ENCODE measurements at places on chromosomes 6 and 20.

- DNase-seq, result no peak
Observed at GRCh38 chr20:51386586-51386985, 155.9 kb downstream of the NFATC2 start.

GRCh38 chr6:111586554-111586953 lies 19.1 kb downstream of the TRAF3IP2 start:
- DNase-seq, result no peak

DNA sequence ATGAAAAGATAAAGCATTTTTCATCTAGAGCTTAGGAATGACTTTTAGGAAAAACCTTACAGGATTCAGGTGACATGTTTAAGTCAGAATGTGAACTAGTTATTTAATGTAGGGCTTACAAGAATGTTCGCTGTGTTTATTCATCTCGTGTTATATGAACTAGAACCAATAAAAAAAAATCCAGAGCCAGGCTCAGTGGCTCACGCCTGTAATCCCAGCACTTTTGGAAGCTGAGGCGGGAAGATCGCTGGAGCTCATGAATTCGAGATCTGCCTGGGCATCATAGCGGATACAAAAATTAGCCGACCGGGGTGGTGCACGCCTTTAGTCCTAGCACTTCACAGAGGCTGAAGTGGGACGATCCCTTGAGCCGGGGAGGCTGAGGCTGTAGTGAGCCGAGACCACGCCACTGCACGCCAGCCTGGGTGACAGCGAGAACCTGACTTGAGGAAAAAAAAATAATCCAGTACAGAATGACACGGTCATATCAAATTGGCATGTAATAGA lies 46.3 kb downstream of the OR2B2 start:
- peak; percentile 76 for DNase-seq

- DNase-seq, result no peak
Observed at GRCh38 chr6:126546541-126547120, 206.7 kb downstream of the CENPW start.

DNA sequence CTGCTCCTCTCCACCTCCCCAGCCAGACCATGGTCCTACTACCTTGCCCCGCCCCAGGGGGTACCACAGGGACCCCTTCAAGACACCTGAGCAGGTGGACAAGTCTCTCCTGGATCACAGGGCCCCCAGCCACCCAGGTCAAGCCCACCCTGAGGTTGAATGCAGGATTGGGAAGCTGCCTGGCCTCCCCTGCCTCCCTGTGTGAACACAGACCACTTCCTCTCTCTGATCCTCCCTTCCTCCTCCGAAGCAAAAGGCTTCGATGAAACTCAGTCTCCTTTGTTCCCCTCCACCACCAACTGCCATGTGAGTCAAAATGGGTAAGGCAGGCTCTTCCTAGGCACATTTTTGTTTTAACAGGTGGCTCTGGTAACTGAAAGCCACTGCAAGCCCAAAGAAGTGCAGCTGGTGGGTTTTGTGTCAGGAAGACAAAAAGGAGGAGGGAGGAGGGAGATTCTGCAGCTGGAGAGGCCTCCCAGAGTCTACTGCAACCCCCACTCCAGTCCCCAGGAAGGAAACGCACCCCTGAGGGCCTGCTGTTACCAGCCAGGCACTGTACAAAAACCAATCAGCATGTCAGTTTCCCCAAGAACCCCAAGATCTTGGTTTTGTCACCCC lies 5.4 kb downstream of the ADA start:
- peak; percentile 30 for DNase-seq

DNA sequence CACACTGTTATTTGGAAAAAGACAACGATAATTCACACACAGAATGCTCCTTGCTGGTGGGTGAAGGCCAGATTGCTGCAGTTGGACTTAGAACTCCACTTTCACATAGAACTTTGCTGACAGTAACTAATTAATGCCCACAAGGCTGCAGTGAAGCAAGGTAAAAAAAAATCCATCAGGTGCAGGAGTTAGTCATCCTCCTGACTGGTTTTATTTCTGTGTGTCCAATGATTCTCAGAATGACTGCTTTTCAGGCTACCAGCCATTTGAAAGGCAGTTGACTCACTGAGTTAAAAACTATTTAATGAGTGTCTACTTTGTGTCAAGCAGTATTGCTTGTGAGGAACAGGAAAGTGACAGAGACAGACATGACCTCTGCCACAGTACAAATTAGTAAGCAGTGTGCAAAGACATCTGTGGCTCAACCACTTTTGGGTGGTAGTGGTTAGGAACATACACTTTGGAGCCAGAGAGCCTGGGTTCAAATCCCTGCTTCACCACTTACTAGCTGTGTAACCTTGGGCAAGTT lies 41.9 kb downstream of the ELOVL5 start:
- no peak for DNase-seq

DNA sequence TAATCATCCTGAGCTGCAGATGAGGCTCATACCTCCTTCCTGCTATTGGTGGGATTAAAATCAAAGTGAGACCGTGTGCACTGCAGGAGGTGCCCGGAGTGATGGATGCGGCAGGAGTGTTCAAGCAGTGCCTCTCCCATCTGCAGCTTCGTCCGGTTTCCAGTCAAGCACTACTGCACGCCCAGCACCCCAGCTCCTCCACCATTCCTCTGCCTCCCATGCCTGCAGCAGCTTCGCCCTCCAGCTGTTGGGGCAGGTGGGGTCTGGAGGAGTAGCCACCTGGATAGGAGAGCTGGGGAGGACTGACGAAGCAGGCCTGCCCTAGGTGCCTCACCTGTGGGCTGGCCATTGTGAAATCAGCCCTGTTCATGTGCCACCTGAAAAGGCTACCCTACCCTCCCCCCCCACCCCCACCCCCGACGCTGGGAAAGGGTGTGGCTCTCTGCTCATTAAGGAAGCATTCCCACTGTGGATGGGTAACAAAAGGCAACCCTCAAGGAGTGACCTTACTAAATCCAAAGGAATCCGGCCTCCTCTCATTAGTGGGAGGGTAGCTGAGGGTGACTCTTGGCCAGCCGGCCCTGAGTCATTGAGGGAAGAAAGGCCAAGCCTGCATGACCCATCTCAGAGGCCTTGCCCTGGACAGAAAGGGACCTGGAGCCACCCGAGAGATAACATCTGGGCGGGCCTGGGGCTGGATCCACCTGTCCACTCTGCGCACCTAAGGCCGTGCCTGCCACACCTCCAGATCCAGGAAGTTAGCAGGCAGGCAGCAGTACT lies 115.9 kb upstream of the ARMC2 start:
- no peak for DNase-seq

- DNase-seq, result no peak
Observed at GRCh38 chr20:18225632-18226031, 62.7 kb upstream of the ZNF133 start.

DNA sequence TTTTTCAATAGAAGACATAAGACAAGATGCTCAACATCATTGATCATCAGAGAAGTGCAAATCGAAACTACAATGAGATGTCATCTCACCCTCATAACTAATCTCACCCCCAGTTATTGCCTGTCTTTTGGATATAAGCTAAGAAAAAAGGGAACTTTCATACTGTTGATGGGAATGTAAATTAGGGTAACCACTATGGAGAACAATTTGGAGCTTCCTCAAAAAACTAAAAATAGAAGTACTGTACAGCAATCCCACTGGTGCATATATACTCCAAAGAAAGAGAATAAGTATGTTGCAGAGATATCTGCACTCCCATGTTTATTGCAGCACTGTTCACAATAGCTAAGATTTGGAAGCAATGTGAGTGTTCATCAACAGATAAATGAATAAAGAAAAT lies 26.4 kb upstream of the PHF3 start:
- no peak for DNase-seq

DNA sequence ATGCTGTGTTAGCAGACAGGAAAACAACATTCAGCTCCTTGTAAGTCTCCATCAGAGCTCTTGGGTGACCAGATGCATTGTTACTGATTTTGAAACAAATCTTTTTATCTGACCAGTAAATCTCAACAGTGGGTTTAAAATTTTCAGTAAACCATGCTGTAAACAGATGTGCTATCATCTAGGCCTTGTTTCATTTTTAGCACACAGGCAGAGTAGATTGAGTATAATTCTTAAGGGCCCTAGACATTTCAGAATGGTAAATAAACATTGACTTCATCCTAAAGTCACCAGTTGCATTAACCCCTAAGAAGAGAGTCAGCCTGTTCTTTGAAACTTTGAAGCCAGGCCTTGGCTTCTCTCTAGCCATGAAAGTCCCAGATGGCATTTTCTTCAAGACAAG lies 237.2 kb upstream of the BMP2 start:
- no peak for DNase-seq

DNA sequence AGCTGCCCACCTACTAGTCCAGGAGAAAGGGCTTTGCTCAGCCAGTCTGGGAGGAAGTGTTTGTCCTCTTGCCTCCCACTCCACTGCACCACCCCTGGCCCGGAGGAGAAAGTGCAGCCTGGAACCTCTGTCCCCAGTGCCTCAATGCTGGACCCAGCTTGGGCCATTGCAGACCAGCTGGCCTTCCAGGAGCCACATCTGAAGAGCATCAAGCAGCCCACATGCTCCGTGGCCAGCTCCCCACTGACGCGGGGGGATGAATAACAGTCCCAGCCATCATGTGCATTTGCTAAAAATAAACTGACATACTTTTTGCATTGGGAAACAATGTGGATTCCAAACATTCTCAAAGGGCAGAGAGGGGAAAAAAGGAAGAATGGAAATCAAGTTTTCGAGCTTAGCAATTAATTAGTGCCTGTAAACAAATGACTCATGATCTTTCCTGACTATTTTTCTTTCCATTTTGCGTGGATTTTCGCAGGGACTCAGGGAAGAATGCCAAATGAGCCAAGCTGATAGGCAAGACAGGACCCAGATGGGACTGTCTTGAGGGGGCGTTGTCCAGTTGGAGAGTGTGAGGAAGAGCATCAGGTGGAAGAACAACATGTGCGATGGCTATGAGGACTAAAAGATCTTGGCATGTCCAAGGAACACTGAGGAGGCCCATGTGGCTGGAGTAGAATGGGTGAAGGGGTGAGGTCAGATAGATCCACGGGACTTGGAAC lies 34.1 kb downstream of the CEBPB start:
- DNase-seq, result no peak

GRCh38 chr20:10649080-10649796 lies 24.6 kb downstream of the JAG1 start:
- no peak for DNase-seq

DNA sequence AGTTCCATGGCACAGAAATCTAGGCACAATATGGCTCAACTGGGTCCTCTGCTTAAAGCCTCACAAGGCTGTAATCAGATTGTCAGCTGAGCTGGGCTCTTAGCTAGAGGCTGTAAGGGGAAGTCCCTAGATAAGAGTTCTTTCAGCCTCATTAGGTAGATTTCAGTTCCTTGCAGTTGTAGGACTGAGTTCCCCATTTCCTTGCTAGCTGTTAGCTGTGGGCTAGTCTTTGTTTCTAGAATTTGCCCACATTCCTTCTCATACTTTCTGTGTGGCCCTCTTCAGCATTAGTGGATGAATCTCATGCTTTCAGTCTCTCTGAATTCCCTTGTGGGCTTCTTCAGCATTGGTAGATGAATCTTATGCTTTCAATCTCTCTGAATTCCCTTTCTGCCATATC lies 71.0 kb upstream of the MRAP2 start:
- no peak for DNase-seq

GRCh38 chr20:48292806-48293205 lies 507.5 kb upstream of the SULF2 start:
- DNase-seq, result no peak

DNA sequence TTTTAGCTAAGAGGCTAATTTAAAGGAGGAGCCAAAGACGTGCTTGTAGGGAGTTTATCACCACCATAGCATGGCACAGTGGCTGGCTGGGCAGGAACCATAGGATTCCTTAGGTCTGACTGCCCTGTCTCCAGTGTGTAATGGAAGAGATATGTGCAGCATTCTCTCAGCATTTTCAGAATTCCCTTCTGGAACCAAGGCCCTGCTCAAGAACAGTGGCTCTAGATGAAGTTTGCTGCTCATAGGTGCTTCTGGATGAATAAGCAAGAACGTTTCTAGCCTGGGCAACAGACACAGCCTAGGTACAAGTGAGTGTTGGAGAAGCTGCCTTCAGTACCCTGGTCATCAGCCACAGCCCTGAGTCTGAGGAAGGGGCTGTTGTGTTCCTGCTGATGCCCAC lies 69.1 kb downstream of the LCA5 start:
- DNase-seq, result no peak

DNA sequence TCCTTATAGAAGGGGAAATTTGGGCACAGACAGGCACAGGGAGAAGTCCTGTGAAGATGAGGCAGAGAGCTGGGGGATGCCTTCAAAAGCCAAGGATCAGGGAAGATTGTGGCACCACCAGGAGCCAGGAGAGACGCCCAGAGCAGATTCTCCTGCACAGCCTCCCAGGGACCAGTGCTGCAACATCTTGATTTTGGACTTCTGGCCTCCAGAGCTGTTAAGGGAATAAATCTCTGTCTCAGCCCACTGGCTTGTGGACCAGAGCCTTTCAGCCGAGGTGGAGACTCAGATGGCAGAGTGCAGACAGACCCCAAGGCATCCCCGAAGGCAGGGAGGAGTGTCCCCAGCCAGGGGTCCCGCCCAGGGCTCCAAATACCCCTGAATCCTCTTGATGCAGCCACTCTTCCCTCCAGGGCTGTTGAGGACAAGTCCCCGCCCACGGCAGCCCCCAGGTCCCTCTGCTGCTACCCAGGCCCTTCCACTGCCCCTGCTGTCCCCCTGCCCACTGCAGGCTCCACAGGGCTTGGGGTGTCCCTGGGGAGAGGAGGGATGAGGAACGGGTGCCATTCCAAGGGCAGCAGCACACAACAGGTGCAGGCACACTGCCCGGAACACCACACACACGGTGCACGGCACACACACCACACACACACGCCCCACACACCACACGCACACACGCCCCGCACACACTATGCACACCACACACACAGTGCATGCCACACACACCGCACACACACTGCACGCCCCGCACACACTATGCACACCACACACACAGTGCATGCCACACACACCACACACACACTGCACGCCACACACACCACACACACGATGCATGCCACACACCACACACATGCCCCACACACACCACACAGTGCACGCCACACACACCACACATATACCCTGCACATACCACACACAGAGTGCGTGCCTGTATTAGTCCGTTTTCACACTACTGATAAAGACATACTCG lies 311.4 kb downstream of the TAF4 start:
- no peak for DNase-seq

- no peak for DNase-seq
Observed at GRCh38 chr20:35307666-35308653, 15.7 kb upstream of the FAM83C start.

DNA sequence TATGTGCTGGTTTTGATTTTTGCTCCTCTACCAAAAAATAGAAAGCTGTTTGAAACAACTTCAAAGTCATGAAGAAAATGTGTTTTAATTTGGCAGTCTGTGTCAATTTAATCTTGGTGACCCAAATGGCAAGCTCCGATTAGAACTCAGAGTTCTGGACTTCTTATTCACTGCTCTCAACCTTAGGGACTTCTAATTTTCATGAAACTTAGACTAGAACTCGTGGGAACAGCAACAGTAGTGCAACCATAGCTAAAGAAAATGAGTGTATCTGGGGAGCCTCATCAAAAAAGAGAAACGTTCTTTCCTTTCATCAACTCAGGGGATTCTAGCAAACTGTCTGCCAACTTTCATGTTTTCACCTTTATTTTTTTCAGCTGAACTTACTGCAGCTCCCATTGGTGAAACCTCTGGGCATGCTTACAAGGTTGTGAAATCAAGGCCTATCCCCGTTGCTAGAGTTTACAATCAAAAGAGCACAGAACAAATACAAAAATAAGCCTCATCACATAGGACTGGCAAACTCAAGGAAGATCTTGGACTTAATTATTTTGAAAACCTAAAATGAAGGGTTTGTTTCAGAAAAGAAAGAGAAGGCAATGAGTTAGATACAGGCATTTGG lies 114.0 kb upstream of the HSF2 start:
- DNase-seq, result no peak

GRCh38 chr6:15661853-15662325 lies 939 bp downstream of the DTNBP1 start:
- DNase-seq, result peak; percentile 58

- DNase-seq, result no peak
Observed at GRCh38 chr20:63006540-63007359, at the start of gene BHLHE23. TSS of gene BHLHE23 (minus strand) at chr20:63006964. CDS start at chr20:63006774, 190 bp downstream.

Data from NCI-H146 (cell line).